ENCODE measurements at places on chromosomes 12 and 14.

- no peak for DNase-seq
Observed at GRCh38 chr12:79512068-79512467, 178.7 kb downstream of the PAWR start.

GRCh38 chr14:71952381-71953363 is 20.4 kb downstream of the RGS6 start:
- DNase-seq, result no peak

GRCh38 chr12:45909041-45909713 is 81.2 kb downstream of the SCAF11 start:
- DNase-seq, result peak; percentile 11

DNA sequence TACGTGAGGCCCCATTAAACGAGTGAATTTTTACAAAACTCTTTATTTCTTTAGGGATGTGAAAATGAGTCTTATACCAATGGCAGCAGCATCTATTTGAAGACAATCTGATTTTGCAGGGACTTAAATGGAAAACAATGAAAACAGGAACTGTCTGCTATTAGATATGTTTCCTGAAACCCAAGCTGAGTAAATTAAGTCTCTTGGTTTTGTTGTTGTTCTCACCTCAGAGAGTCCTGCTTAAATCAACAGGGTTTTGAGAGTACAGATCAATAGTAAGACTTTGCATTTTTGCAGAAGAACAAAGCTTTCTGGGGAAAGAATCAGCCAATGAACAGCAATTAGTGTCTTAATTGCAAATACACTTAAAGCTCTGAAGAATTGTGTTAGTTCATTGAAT is 39.1 kb upstream of the LGR5 start:
- DNase-seq, result no peak

- no peak for DNase-seq
Observed at GRCh38 chr12:12979126-12979525, 20.9 kb downstream of the HEBP1 start.

- DNase-seq, result peak; percentile 79
Observed at GRCh38 chr12:10722502-10722904, 620 bp downstream of the YBX3 start.

DNA sequence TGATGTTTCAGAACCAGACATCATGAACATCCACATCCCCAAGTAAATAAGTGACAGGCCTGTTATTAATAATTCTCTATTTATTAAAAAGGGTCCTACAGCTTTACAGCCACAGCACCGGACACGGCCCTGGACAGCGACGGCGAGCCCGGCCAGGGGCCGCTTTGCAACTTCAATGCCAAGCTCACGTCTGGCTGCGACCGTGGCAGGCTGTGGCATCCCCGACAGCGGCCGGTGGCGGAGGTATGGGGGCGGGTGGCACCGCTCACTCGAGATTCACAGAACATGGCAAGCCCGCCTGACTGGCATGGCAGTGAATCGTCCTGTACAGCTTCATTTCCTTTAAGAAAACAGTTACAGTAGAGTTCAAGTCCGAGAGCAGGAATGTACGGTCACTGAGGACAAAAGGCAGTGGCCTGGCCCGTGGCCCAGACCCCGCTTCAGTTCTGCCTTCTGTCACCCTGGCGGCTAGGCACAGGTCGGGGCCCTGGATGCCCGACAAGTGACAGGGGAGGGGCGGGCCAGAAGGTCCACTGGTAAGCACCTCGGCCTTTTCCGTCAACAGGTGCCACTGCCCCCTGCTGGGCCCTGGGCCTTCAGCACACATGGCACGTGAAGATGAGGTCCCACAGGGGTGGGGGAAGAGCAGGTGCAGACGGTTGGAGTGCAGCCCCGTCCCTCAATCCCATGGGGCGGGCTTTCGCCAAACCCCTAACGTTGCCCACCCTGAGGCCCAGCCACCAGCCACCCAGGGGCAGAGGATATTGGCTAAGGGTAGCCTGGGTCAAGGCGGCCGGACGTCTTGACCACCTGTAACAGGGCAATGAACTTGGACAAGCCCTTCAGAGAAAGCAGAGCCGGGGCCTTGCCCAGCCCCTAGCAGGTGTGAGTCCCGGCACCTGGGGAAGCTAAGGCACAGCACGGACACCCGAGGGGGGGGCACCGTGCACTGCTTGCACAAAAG is 30.3 kb downstream of the HIP1R start:
- no peak for DNase-seq

DNA sequence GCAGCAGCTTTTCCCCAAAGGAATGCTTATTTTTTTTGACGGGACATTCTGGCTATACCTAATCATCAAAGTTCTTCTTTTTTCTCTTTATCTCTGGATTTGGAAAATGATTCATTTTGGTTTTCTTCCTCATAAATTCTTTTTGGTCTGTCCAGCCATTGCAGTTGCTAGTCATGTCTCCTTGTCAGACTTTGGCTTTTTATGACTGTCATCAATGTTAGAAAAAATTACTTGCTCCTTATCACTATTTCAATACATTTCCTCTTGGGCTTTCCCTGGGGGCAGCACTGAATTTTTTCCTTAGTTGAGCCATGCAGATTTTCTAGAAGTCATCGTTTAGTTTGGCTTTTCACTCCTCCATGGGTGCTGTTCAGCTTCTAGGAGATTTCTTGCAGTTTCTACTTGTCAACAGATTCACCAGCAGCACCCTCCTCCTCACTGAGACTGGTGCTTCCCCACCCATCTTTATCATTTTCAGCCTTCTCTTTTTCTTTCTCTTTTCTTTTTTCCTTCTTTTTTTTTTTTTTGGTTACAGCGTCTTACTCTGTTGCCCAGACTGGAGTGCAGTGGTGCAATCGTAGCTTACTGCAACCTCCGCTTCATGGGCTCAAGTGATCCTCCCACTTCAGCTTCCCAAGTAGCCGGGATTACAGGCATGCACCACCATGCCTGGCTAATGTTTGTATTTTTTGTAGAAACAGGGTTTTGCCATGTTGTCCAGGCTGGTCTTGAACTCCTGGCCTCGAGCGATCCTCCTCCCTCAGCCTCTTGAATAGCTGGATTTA is 5.2 kb downstream of the ADIPOR2 start:
- no peak for DNase-seq

GRCh38 chr12:75848431-75848925 is 183.1 kb downstream of the PHLDA1 start:
- DNase-seq, result no peak

DNA sequence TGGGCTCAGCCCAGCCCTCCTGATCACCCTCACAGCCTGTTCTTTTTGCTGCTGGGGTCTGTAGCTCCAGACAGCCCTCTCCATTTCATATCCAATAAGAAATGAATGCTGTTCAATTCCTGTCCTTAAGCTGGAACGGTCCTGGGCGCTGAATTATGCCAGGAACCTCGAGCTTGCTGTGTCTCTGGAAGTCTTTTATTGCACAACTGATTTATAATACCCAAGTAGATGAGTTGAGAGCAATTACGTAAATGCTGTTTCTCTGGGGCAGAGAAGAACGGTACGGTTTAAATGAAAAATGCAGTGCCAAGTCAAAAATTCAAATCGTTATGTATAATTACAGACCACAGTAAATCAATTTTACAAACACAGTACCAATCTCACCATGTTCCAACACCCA is 161.0 kb downstream of the SAMD4A start:
- no peak for DNase-seq

- no peak for DNase-seq
Observed at GRCh38 chr14:68250927-68251768, 431.6 kb downstream of the RAD51B start.

GRCh38 chr12:91113621-91114020 is 2.3 kb upstream of the LUM start:
- DNase-seq, result no peak

GRCh38 chr14:20799892-20800544 is 2.6 kb downstream of the RNASE1 start:
- DNase-seq, result no peak

DNA sequence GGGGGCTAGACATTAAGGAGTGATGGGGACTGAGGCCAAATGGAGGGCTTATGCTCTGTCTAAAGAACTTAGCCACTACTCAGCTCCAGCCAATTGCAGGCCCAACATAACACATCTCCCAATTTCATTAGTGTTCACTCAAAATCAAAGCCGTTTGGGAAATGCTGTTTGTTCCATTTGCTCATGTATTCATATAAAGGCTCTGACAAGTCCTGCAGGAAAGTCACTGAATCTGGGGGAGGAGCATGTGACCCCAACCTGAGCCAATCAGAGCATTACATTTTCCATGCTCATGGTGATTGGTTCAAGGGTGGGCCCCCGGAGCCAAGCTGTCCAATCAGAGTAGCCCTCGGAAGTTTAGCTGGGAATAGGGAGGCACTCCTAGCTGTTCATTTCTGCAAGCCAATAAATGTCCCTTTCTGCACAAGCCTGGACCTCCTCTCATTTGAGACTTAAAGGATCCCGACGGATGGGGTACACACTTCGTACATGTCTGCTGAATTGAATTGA is 20.9 kb downstream of the SDSL start:
- no peak for DNase-seq

DNA sequence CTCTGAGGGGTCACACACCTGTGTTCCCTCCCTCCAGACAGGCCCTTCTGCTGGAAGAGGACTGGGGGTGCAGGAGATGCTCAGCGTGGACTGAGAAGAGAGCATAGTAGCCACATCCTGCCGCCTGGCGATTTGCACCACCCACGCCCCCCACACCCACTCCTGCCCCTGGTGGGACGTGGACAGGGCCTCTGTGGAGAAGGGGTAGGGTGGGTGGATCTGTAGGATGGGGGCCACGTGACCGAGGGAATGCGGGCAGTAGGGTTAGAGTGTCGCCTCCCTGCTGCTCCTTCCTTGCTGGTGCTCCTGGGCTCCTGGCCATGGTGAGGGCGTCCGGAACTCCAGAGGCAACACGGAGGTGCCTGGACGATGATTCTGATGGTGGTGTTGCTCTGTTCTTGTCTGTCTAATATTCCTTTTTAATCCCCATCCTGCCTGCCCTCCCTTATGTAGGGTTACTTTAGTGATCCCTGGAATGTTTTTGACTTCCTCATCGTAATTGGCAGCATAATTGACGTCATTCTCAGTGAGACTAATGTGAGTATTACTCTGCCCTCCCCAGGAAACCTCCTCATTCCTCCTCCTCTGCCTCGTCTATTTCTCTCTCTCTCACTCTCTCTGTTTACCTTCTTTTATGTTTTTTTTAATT is 161.5 kb upstream of the FKBP4 start:
- DNase-seq, result no peak

DNA sequence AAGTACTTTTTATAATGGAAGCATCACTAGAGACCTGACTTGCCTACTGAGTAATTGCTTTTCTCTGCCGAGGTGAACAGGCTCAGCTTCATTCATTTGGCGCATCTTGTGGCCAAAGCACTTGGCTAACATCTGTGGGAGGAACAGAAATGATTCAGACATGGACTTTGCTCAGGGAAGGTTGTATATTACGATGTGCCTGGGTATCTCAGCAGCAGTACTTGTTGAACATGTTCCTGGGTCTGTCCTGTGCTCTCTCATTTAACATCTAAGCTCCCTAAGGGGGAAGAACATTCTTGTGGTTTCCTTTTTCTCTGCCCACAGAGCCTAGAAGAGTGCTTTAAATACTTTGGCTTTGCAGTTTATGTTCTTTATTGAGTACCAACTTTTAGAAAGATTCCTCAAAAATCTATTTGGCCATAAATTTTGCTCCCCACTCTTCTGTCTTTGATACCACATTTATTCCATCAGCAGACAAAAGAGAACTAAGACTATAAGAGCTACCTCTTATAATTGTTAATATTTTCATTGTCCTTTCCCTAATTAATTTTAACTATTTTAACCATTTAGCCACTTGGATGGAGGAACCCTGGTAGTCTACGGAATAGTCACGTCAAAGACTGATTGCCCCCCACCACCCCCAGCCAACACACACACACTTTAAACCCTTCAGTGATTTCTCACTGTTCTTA is 101.2 kb upstream of the EGLN3 start:
- DNase-seq, result no peak

- no peak for DNase-seq
Observed at GRCh38 chr12:105470601-105471000, 140.1 kb downstream of the C12orf75 start.

- DNase-seq, result no peak
Observed at GRCh38 chr12:49010092-49010668, 8.4 kb downstream of the PRKAG1 start.

GRCh38 chr12:132354211-132354981 is 25.0 kb upstream of the GALNT9 start:
- DNase-seq, result no peak

DNA sequence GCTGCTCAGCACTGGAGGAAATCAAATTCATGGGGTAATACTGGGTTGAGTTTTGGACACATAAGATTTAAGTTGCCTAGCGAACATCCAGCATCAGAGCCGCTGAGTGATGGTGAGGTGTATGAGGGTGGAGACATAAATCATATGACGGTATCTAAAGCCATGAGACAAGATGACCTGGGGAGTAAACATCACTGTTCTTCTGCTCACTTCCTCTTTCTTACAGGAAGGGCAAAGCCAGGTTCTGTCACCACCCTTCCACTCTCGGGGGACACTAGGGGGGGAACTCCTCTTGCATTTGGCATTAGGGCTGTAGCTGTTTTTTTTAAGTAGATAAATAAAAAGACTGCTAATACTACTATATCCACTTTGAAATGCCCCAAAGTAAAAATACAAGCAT is 24.0 kb downstream of the PRDM4 start:
- DNase-seq, result no peak

GRCh38 chr12:114812858-114813761 is 129.1 kb upstream of the TBX3 start:
- DNase-seq, result peak; percentile 72

DNA sequence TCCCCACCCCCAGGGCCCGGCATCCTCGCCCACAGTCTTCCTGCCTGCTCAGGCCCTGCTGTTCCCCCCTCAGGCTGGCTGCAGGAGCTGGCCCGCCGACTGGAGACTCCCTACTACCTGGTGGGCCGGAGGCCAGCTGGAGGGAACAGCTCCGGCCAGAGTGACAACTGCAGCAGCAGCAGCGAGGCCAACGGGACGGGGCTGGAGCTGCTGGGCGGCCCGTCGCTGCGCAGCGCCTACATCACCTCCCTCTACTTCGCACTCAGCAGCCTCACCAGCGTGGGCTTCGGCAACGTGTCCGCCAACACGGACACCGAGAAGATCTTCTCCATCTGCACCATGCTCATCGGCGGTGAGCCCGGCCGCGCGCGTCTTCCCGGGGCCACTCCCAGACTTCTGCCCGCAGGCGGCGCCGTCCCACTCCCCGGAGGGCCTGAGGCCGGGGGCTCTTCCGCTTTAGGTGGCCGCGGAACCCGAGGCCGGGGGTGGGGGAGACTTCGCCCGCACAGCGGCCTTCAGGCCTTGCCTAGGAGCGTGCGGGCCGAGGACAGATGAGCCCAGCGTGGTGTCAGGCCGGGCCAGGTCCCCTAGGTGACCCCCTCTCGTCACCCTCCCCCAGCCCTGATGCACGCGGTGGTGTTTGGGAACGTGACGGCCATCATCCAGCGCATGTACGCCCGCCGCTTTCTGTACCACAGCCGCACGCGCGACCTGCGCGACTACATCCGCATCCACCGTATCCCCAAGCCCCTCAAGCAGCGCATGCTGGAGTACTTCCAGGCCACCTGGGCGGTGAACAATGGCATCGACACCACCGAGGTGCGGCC is 10.2 kb downstream of the KCNH3 start:
- DNase-seq, result no peak

DNA sequence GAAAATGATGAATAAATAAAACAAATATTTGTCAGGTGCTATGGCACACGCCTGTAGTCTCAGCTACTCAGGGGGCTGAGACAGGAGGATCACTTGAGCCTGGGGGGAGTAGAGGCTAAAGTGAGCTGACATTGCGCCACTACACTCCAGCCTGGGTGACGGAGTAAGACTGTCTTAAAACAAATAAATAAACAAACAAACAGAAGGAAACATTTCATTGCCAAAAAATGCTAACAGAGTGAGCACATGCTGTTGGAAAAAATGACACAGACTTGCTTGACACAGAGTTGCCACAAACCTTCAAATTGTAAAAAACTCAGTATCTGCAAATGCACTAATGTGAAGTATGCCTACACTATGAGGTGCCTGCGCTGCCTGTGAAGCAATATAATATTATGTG is 50.8 kb upstream of the AP4S1 start:
- no peak for DNase-seq
